ENCODE measurements at places on chromosomes 4 and X. TPM values are rescaled to one million over a fixed set of nuclear protein-coding genes. Genes with fewer than 3 reads are reported as not detected.

The HMGN5 gene
- total RNA-seq, result 0.18 TPM

The ZAR1 gene
- total RNA-seq, result not detected

The CT55 gene
- total RNA-seq, result not detected

The RASGEF1B gene
- 1.2 TPM for total RNA-seq

The RHOH gene
- 39.5 TPM for total RNA-seq

The ASB12 gene
- 0.41 TPM for total RNA-seq

The SPANXD gene
- not detected for total RNA-seq

The PPEF1 gene
- total RNA-seq, result not detected

The PRSS12 gene
- not detected for total RNA-seq

The DMRTC1 gene
- not detected for total RNA-seq

Data from Karpas-422 (cell line).